ENCODE measurements at places on chromosomes 6 and 20. TPM values are rescaled to one million over a fixed set of nuclear protein-coding genes. Genes with fewer than 3 reads are reported as not detected.

HRH3 gene
- total RNA-seq = not detected

PDYN gene
- not detected for total RNA-seq

HEY2 gene
- total RNA-seq = 2.3 TPM

NDUFAF4 gene
- total RNA-seq = 8.6 TPM

SUMO4 gene
- total RNA-seq = 3.9 TPM

DEFB115 gene
- total RNA-seq = not detected

RBPJL gene
- total RNA-seq = not detected

PXDC1 gene
- total RNA-seq = 149 TPM

CENPW gene
- 1.6 TPM for total RNA-seq

HMGN4 gene
- total RNA-seq = 72.2 TPM

DDO gene
- 0.16 TPM for total RNA-seq

MUCL3 gene
- not detected for total RNA-seq

PSORS1C1 gene
- total RNA-seq = 1.6 TPM

SMOC2 gene
- total RNA-seq = not detected

OR2H2 gene
- total RNA-seq = not detected
